ENCODE measurements at places on chromosomes 6 and 20.

DNA sequence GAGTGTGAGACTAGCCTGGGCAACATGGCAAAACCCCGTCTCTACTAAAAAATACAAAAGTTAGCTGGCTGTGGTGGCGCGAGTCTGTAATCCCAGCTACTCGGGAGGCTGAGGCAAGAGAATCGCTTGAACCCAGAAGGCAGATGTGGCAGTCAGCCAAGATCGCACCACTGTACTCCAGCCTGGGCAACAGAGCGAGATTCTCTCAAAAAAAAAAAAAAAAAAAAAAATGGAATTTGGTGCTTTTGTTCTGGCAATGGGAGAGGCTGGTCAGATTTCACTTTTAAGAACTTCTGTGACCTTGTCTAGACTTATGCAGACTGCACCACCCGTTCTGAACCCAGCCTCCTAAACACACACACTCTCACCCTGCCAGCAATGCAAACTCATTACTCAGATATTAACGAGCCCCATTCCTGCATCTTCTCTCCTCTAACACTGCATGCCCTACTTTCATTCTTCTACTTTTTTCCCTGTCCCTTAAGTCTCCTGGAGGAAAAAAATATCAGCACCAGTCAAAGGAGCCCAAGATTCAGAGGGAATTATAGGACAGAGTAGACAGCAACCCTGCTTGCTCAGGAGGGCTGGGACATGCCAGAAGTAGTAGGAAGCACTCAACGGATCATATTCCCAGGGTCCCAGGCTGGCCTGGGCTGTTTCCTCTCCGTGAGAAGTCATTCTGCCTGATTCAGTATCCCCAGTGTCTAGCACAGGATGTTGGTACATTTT, 4.4 kb downstream of the MOCS1 start:
- DNase-seq: no peak

- DNase-seq: no peak
These were observed 99.7 kb upstream of the SNX9 start for GRCh38 chr6:157723376-157723775.

GRCh38 chr6:110363748-110364147, 5.6 kb upstream of the METTL24 start:
- DNase-seq: no peak

- no peak for DNase-seq
These were observed 191.8 kb downstream of the TMEM200A start for GRCh38 chr6:130557481-130558112.

- no peak for DNase-seq
These were observed 656.0 kb downstream of the KIF16B start for GRCh38 chr20:15917283-15917682.

DNA sequence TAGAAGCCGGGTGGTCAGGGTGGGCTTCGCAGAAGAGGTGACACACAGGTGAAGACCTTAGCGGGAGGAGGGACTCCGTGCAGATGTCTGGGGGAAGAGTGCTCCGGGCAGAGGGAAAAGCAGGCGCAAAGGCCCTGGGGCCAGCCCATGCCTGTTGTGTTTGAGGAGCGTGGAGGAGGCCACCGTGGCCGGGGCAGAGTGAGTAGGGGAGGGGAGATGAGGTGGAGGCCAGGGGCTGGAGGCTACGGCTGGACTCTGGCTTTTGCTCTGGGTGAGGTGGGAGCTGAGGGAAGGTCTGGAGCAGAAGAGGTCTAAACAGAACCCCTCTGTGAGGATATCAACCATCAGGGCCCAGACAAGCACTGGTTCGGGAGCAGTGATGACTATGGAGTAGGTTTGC, 244.0 kb downstream of the PREX1 start:
- no peak for DNase-seq

All from activated CD4-positive, CD25-positive, alpha-beta regulatory T cell treated with anti-CD3 and anti-CD28 coated beads, Interleukin-2, amount 50 U/mL, for 16 hours (primary cell).